Heart left ventricle (tissue), 16 donors: ENCODE measurements at places on chromosomes 11 and 22. TPM values are rescaled to one million over a fixed set of nuclear protein-coding genes. Genes with fewer than 3 reads are reported as not detected.
A peak's percentile ranks its signal among the peaks of the same experiment; 100 is the strongest.

SUSD2 gene
- polyA plus RNA-seq = 2.7 TPM

MYO18B gene
- 140 TPM for polyA plus RNA-seq

MN1 gene
- polyA plus RNA-seq = 3.9 TPM

ST14 gene
- 1.4 TPM for polyA plus RNA-seq

KRTAP5-7 gene
- not detected for polyA plus RNA-seq

SMTNL1 gene
- polyA plus RNA-seq = not detected

BTBD18 gene
- not detected for polyA plus RNA-seq

FERMT3 gene
- polyA plus RNA-seq = 2.8 TPM

OSBP2 gene
- 2.0 TPM for polyA plus RNA-seq

PRPF19 gene
- polyA plus RNA-seq = 35.5 TPM

OR1S1 gene
- not detected for polyA plus RNA-seq

DDI1 gene
- polyA plus RNA-seq = not detected

DNA sequence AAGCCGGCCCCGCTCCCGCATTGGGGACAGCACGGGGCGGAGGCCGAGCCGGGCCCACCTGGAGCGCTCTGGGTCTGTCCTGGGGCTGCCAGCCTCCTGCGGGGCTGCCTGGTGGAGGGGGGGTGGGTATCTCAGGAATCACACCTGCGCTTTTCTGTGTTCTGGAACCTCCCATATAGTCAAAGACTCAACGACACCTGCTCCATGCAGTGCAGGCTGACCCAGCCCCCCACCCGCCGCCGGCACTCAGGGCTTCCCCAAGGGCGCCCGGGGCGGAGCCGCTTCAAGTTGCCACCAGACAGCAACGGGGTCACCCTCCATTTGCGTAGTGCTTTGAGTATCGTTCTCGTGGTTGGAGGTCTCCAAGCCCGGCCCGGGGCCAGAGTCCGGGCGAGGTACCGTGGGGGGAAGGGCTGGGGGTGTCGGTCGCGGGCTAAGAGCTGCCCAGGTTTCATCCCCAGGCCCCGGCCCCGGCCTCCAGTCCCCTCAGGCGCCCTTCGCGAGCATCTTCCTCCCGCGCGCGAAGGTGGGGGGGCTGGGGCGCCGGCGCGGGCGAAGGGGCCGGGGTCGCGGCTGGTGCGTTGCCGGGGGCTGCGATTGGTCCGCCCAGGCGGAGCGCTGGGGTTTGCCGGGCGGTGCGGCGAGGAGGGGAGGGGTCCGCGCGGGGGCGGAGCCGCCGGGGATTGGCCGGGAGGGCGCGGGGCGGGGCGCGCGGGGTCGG is 6.6 kb downstream of the TSPAN4 start:
- no peaks in the 10 kb centered on the region for H3K27me3 ChIP-seq
- no peaks in the 10 kb centered on the region for H3K36me3 ChIP-seq
- peak overlapping the region; percentile 57 for H3K4me3 ChIP-seq

DNA sequence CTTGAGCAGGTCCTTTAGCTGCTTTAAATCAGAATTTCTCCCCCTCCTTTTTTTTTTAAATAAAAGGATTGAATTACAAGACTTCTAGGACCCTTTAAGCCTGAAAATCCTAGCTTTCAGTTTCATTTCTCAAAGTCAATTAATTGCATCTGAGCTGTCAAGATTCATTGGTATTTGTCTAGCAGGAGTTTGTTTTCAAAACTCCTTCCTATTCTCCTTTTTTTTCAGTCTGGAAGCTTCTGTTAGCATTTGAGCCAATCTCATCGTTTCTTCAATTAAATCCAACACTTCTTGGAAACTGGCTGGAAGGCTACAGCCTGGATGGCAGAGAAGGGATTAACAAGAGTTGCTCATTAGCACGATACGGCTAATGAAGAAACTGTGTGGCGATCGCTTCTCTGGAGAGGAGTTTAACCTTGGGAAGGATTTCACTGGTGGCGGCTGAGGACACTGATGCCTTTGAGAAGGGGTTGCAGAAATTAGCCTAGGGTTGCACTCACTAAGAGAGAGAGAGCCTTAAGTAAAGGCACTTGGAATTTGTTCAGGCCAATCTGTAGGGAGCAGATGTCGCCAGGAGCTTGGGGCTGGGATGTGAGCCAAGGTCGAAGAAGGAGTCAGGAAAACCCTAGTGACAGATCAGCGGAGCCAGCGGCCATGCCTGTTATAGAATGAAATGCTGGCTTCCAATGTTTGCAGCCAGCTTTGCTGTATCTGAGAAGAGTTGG is 43.8 kb upstream of the API5 start:
- no peak overlapping the region for H3K27ac ChIP-seq
- no peaks in the 10 kb centered on the region for H3K27me3 ChIP-seq
- no peaks in the 10 kb centered on the region for H3K36me3 ChIP-seq
- peak; percentile 36 for DNase-seq
- H3K4me1 ChIP-seq = peaks cover 11% of the 10 kb centered on the region

DNA sequence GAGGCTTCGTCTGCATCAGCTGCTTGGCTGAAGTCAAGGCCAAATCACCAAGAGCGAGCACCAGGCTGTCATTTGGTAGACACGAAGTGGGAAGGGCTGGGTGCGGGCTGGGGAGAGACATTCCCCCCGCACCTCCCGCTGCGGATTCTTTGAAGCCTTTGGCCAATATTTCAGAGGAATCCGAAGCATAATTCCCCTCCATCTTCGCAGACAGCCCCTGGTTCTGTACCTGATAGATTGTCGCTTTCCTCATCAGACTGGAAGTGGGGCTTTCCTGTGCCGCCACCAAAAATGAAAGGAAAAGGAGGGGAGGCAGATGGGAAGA is 15.3 kb downstream of the BLID start:
- H3K27ac ChIP-seq = peak overlapping the region; percentile 94
- H3K4me3 ChIP-seq = peak overlapping the region; percentile 34
- no peaks in the 10 kb centered on the region for H3K36me3 ChIP-seq
- H3K4me1 ChIP-seq = peaks cover 18% of the 10 kb centered on the region

DNA sequence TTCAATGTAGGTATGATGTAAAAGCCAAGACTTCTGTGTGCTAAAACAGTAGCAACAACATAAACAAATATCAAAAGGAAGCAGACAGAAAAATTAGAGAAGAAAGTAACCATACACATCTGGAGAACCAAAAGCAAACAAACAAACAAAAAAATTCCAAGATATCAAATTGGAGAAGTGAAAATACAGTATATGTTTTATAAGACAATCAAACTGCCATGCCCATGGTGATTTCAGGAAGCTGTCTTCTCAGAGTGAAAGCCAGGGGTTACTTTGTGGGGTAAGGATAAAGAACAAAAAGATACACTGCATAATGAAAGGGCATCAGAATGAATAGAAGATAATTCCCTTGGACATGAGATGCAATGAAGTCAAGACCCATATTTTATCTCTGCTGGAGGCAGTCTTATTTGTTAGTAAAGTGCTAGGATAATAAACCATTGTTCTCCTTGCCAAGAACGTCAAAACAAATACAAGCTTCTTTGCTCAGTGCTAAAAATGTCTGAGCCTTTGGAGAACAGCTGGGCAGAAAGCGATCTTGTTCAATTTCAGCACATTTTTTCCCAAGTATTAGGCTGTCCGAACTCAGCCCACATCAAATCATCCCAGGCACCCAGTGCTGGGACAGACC is 38.1 kb upstream of the LDLRAD3 start:
- no peak for DNase-seq
- H3K27me3 ChIP-seq = no peaks in the 10 kb centered on the region

DNA sequence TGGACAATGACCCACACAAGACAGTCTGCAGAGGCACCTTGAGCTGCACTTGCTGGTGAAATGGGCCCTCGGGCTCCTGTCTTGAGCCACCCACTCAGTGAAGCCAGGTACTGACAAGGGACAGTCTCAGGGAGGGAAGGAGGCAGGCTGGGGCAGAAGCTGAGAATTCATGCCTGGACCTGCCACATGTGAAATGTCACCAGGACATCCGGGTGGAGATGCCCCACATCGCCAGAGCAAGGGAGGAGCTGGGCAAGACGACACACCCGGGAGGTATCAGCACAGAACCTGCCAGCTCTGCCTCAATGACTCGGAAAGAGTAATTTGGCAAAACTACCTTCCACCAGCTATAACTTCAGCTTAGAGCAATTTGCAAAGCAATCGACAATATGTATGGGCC is 23.5 kb downstream of the CPT1A start:
- H3K27me3 ChIP-seq = no peaks in the 10 kb centered on the region
- DNase-seq = no peak
- H3K36me3 ChIP-seq = peaks cover 4% of the 10 kb centered on the region
- no peak overlapping the region for H3K27ac ChIP-seq

GRCh38 chr22:48144318-48144717 is 1381.9 kb downstream of the TBC1D22A start:
- no peak overlapping the region for H3K27ac ChIP-seq
- no peaks in the 10 kb centered on the region for H3K4me1 ChIP-seq
- no peaks in the 10 kb centered on the region for H3K36me3 ChIP-seq
- no peaks in the 10 kb centered on the region for H3K27me3 ChIP-seq
- no peak for DNase-seq
- H3K4me3 ChIP-seq = no peak overlapping the region

GRCh38 chr11:62497132-62497801 is 49.3 kb downstream of the AHNAK start:
- no peaks in the 10 kb centered on the region for H3K36me3 ChIP-seq
- H3K27me3 ChIP-seq = no peaks in the 10 kb centered on the region
- H3K4me1 ChIP-seq = peaks cover 25% of the 10 kb centered on the region
- no peak overlapping the region for H3K4me3 ChIP-seq
- H3K27ac ChIP-seq = no peak overlapping the region

DNA sequence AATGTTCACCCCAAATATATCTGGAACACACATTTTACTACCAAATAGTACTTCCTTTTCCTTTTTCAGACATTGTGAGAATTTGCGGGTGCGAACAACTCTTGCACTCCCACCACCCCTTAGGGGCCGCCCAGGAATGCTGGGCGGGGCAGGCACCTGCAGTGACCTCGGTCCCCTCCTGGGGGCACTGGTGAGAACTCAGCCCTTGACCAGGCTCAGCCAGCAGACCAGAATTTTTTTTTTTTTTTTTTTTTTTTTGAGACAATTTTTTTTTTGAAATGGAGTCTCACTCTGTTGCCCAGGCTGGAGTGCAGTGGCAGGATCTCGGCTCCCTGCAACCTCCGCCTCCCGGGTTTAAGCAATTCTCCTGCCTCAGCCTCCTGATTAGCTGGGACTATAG is 75.8 kb downstream of the ARHGAP8 start:
- H3K4me1 ChIP-seq = no peaks in the 10 kb centered on the region
- no peak for DNase-seq
- H3K27me3 ChIP-seq = no peaks in the 10 kb centered on the region
- no peak overlapping the region for H3K4me3 ChIP-seq

GRCh38 chr11:85768473-85769146 is 42.3 kb downstream of the SYTL2 start:
- H3K27me3 ChIP-seq = no peaks in the 10 kb centered on the region
- DNase-seq = no peak
- H3K27ac ChIP-seq = no peak overlapping the region
- no peaks in the 10 kb centered on the region for H3K4me1 ChIP-seq
- no peaks in the 10 kb centered on the region for H3K36me3 ChIP-seq

- H3K4me1 ChIP-seq = peaks cover 48% of the 10 kb centered on the region
- H3K36me3 ChIP-seq = no peaks in the 10 kb centered on the region
- H3K27me3 ChIP-seq = peaks cover 49% of the 10 kb centered on the region
- peak overlapping the region; percentile 31 for H3K4me3 ChIP-seq
- H3K27ac ChIP-seq = no peak overlapping the region
- DNase-seq = no peak
Observed at GRCh38 chr11:62925745-62926679, 4.8 kb upstream of the CHRM1 start.

DNA sequence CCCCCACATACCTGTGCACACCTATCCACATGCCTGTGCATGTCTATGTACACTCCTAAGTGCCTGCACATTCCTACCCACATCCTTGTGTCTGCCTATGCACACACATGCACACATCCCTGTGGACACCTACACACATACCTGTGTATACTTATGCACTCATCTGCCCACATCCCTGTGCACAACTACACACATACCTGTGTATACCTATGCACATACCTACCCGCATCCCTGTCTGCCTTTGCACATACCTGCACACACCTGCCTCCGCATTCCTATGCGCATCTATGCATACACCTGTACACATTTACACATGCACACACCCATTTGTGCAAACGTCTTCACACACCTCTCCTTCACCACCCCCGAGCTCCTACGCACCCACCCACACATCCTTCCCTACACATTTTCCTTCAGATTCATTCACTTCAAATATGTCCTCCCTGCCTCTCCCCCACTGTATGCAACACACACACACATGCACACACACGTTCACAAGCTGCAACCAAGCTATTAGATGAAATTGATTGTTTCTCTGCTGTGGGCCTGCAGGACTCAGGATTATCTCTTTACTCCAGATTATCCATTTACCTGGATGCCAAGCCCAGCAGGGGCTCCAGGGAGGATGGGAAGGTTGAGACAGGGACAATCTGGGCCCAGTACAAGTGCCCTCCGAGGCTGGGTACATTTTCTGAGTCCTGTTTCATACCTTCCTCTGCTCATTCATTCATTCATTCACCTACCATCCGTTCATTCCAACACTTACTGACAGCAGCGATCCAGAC is 53.2 kb downstream of the TSPAN18 start:
- peak overlapping the region; percentile 73 for H3K27ac ChIP-seq
- H3K36me3 ChIP-seq = no peaks in the 10 kb centered on the region
- H3K27me3 ChIP-seq = no peaks in the 10 kb centered on the region
- H3K4me1 ChIP-seq = peaks cover 40% of the 10 kb centered on the region
- no peak for DNase-seq

- no peak overlapping the region for H3K27ac ChIP-seq
- no peak for DNase-seq
Observed at GRCh38 chr22:27075028-27075678, 417.8 kb downstream of the MIAT start.

GRCh38 chr11:58659404-58659803 is 36.9 kb downstream of the CNTF start:
- no peak for DNase-seq
- H3K36me3 ChIP-seq = no peaks in the 10 kb centered on the region
- no peaks in the 10 kb centered on the region for H3K4me1 ChIP-seq
- no peak overlapping the region for H3K4me3 ChIP-seq
- H3K27ac ChIP-seq = no peak overlapping the region

DNA sequence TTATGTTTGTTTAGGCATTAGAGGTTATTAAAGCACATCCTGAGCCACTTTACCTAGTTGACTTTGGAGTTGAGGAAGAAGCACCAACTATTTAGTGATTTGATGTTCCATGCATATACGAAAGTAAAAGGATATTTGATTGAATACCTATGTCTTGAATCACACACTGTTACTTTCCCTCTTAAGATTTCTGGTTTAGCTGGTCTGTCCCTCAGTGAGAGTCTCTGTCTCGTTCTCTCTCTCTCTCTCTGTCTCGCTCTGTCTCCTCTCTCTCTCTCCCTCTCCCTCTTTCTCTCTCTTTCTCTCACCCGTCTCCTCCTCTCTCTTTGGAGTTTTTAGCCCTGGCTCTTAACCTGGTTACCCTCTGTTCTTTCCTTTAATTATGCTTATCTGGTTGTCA is 11.0 kb downstream of the CTNND1 start:
- H3K4me3 ChIP-seq = no peak overlapping the region
- peak overlapping the region; percentile 8 for H3K27ac ChIP-seq
- H3K4me1 ChIP-seq = peaks cover 97% of the 10 kb centered on the region
- no peaks in the 10 kb centered on the region for H3K27me3 ChIP-seq
- DNase-seq = no peak
- H3K36me3 ChIP-seq = no peaks in the 10 kb centered on the region

GRCh38 chr11:83156996-83157593 is at the start of gene PCF11:
TSS of gene PCF11 (plus strand) at chr11:83157131. CDS start at chr11:83157440, 309 bp downstream.
- DNase-seq = no peak
- H3K27me3 ChIP-seq = no peaks in the 10 kb centered on the region
- H3K27ac ChIP-seq = peak within 1 kb of the TSS; percentile 94
- H3K4me3 ChIP-seq = peak within 1 kb of the TSS; percentile 83
- peaks cover 2% of the 10 kb centered on the region for H3K4me1 ChIP-seq

- H3K4me1 ChIP-seq = peaks cover 6% of the 10 kb centered on the region
- H3K4me3 ChIP-seq = no peak overlapping the region
Observed at GRCh38 chr11:75589051-75589450, 27.0 kb downstream of the SERPINH1 start.

- no peak overlapping the region for H3K4me3 ChIP-seq
- DNase-seq = peak; percentile 85
- H3K27me3 ChIP-seq = no peaks in the 10 kb centered on the region
- peaks cover 9% of the 10 kb centered on the region for H3K4me1 ChIP-seq
- peaks cover 36% of the 10 kb centered on the region for H3K36me3 ChIP-seq
Observed at GRCh38 chr11:64894070-64894811, 15.8 kb upstream of the EHD1 start.
